ENCODE measurements at places on chromosomes 12 and 14. TPM values are rescaled to one million over a fixed set of nuclear protein-coding genes. Genes with fewer than 3 reads are reported as not detected.

The PRB2 gene
- not detected for total RNA-seq

The DPF3 gene
- 52.3 TPM for total RNA-seq

The FERMT2 gene
- total RNA-seq = 175 TPM

- DNase-seq = no peak
Observed at GRCh38 chr12:4268329-4269181, 5.0 kb upstream of the CCND2 start.

DNA sequence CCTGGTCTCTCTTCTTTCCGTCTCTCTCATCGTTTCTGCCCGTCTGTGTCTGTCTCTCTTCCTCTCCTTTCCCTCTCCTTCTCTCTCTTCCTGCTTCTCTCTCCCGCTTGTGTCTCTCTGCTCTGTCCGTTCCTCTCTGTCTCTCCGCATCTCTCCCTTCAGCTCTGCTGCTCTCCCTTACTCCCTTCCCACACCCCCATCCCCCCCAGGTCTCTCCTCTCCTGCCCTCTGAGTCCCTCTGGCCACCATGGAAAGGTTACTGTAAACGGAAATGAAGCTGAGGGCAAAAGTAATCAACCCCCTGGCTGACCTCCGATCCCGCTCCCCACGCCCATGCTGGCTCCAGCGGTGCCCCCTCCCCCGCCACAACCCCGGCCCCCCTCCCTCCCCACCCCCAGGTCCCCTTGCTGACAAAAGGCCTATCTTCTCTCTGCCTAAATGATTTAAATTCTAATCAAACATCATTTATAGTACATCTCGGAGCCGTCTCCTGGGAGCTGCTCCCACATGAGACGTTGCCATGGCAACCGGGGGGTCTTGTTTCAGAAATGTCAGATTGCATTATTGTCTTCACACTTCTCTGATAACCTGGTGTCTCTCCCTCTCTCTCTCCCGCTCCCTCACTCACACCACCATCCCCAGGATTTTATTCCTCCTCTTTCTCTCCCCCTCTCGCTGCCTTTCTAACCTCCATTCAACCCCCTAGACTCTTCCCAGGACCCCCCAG lies 203.8 kb downstream of the RBM19 start:
- no peak for DNase-seq

- DNase-seq = peak; percentile 36
Observed at GRCh38 chr14:103819503-103820307, 27.7 kb downstream of the PPP1R13B start.

DNA sequence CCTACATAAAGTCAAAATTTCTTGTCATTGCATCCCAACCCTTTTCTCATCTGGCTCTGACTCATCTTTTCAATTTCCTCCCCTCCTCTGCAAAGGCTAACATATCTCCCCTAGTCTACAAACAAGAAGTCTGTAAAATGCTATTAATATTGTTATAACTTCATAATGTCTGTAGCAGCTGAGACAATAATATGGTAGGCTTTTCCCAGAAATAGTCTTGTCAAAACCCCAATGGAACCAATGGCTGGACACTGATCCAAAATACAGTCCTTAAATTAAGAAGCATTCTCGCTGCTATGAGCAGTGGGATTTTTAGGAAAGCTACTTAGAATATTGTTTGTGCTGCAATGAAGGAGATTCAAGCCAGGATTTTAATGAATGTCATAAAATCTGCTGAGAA lies 131.4 kb downstream of the KLHL28 start:
- DNase-seq = no peak
